IPS DF 6.9 (cell line): ENCODE measurements at places on chromosomes 1 and 21.

DNA sequence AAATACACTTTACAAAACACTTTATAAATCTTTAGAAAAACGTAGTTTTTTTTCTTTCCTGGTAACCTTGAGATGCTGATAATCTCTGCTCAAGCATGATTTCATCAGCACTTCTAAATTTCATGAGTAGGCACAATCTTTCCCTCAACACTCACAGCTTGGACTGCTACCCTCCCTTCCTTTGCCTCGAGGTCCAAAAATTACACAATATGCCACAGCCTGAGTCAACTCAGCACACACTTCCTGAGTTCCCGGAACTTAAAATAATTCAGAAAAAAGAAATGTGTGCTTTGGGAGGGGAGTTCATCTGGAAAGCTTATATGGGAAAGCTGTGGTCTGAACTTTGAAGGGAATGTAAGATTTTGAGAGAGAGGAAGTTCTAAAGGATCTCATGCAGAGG lies 5.9 kb downstream of the CLCA2 start:
- DNase-seq: no peak

DNA sequence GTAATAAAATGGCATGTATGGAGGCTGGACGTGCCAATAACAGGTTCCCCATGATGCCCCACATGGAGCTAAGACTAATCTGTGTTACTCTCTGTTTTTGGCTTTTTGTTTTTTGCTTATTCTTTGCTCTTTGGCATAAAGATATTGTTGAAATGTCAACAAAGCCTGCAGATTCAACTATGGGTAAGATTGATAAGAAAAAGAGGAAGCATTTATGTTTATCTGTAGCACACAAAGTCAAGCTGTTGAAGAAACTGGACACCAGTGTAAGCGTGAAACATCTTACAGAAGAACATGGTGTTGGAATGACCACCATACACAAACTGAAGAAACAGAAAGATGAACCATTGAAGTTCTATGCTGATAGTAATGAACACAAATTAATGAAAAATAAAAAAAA lies 402.7 kb downstream of the LTN1 start:
- no peak for DNase-seq

- DNase-seq: no peak
Measured at GRCh38 chr1:199629624-199630023, 397.9 kb upstream of the NR5A2 start.

GRCh38 chr1:101131239-101131843 lies 105.5 kb upstream of the S1PR1 start:
- no peak for DNase-seq

- no peak for DNase-seq
Measured at GRCh38 chr1:226455843-226456242, 48.0 kb upstream of the PARP1 start.

- peak; percentile 39 for DNase-seq
Measured at GRCh38 chr1:56516539-56517252, 62.7 kb downstream of the PLPP3 start.

- DNase-seq: no peak
Measured at GRCh38 chr1:233237647-233238046, 57.9 kb downstream of the PCNX2 start.

DNA sequence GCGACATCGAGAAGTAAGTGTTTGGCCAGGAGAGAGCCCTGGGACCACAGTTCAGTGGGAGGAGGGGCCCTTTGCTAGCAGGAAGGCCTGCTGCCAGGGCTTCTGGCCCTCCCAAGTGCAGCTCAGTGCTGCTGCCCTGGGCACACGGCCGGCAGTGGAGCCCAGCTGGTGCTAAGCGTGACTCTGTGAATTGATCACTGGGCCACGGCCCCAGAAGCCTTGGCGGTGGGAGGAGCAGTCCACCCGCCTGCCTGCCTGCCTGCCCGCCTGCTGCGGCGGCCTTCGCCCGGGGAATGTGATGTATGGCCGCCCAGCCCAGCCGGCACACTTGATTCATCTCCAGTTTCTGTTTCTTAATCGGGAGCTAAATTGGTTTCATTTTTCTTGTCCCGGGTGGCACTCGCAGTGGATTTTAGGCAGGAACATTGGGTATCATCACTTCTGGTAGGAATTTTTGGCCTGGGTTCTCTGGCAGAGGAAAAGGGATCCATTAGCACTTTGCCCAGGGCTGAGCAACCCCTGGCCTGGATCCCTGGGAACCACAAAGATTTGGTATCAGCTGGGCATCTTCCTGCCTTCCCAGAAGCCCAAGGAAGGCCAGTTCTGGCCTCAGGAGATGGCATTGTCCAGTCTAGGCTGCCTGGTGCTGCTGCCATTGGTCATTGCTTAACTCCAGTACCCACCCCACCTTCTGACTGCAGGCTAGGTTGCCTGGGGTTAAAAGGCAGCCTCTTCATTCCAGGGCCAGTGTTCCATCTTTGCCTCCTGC lies 28.6 kb downstream of the TMEM53 start:
- no peak for DNase-seq

GRCh38 chr1:215612391-215612790 lies 45.3 kb downstream of the KCTD3 start:
- DNase-seq: no peak

DNA sequence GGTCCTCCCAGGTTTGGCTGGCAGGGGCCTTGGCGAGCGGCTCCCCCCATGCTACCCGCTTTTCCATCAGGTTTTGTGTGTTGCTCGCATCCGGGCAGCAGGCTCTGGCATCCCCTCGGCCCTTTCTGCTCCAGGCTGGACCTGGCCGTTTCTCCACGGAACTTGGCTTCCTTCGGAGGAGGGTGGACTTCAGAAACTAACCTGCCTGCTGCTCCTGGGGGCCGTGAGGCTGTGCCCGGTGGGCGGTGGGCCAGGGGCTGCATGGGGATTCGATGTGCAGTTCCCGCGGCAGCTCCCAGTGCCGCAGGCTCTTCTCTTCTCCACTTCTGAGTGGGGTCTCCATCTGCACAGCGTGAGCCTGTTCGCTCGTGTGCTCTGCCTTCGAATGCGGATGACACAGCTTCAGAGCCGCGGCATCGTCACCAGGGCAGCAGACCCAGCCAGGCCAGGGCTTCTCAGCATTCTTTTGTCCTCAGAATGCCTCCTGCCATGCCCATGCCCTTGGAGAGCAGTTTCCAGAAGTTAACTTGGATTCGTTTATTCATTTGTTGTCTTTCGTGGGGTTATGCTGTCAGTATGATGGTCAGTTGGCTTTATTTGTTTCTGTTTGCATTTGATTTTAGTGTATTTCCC lies 36.4 kb downstream of the PRKCZ start:
- DNase-seq: no peak

GRCh38 chr1:23864801-23865542 lies 3.1 kb downstream of the FUCA1 start:
- no peak for DNase-seq

DNA sequence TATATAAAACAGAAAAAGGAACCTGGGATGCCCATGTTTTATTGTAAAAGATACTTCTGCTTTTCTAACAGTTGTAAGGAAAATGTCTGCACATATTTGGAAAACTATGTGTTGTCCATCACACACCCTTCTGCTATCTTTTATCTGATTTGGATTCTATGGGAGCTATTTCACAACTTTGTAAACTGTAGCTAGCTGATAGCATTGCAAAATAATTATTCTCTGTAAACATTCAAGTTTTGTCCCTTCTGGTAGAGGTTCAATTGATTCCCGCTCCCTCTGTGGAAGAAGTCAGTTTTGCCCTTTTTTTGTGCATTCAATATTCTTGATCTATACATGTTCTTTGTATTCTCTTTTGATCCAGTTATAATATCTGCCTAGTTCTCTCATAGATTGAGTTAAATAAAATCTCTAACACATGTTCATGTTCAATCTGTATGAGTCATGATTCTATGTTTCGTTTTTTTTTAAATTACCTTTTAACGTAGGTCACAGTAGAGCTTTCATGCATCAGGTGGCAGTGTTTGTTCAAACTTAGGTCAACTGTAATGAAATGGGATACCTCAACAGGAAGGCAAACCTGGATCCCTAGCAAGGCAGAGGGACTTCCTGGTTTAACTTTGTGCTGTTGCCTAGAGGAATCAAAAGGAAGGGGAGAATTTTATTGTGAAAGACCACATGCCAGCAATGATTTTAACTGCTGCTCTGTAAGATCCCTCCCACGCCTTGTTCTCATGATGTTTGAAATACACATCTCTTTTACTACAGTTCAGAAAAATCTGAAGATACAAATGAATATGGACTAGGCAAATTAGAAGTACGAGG lies 26.0 kb upstream of the BCL9 start:
- DNase-seq: peak; percentile 43
